H7 (cell line): ENCODE measurements at places on chromosomes 4 and X. TPM values are rescaled to one million over a fixed set of nuclear protein-coding genes. Genes with fewer than 3 reads are reported as not detected.

DNA sequence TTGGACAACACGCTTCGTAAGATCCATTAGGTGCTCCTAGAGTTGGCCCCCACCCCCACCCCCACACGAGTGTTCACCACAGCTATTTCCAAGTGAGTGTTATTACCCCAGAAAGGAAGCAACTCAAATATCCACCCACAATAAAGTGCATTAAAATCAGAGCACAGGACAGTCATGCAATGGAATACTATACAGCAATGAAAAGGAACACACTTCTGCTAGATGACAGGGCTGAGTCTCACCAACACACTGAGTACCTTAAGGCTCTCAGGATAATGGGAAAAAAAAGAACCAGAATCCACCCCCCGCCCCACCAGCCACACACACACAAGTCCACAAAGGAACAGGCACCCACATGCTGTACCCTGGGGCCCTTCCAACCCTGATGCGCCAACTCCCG, 21.0 kb downstream of the LRPAP1 start:
- DNase-seq, result no peak

DNA sequence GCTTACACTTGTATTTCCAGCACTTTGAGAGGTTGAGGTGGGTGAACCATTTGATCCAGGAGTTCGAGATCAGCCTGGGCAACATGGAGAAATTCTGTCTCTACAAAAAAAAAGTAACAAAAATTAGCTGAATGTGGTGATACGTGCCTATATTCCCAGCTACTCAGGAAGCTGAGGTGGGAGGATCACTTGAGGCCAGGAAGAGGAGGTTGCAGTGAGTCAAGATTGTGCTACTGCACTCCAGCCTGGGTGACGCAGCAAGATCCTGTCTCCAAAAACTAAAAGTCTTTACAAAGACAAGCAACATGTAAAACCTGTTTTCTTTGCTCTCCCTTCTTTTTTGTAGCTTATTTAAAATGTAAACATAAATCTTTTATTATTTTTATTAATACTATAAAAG, 1156.1 kb downstream of the FAT4 start:
- no peak for DNase-seq

DNA sequence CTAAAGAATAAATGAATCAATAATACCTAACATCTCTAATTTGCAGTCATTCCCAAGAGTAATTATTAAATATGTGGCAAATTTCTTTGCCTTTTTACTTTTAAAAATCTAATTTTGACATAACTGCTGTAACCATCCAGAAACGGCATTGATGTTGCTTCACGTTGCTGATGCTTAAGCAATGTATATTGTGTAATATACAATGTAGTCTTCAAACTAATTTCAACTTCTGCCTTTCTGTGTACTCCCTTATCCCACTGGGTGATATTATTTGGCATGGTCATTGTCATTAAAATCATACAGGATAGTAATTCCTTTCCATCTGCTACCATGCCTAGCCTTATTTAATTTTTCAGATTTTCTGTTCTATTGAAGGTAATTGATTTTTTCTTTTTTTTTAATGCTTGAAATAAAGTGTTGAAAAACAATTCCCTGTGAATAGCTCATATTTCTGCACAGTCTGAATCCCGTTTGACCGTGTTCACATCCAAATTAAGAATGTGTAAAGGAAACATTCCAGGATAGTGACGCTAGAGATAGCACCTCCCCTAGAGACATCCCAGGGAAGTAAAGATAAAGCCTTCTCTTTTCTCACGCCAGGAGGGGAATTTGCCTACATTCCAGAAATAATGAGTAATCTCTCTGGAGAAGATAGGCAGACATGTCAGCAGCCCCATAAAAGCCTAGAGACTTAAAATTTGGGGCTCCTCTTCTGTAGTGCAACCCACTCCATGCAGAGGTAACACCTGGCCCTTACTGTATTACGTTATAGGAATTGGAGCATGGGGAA, 8.6 kb downstream of the FAM200B start:
- DNase-seq, result peak; percentile 38

The POF1B gene
- total RNA-seq, result not detected in 2 replicates

The SPANXD gene
- total RNA-seq, result not detected in 2 replicates

The PDGFC gene
- 5.1 and 6.5 TPM in 2 replicates for total RNA-seq
